ENCODE measurements at places on chromosomes 11 and 22.

GRCh38 chr11:23284631-23285030 lies 424.4 kb upstream of the CCDC179 start:
- no peak for DNase-seq

- peak; percentile 87 for DNase-seq
These were observed at the start of gene ANO5 for GRCh38 chr11:22192642-22193347. TSS of gene ANO5 (plus strand) at chr11:22193085. CDS start at chr11:22193493, 408 bp downstream.

GRCh38 chr22:39953101-39953500 lies 7.1 kb upstream of the TMA7B start:
- DNase-seq: no peak

DNA sequence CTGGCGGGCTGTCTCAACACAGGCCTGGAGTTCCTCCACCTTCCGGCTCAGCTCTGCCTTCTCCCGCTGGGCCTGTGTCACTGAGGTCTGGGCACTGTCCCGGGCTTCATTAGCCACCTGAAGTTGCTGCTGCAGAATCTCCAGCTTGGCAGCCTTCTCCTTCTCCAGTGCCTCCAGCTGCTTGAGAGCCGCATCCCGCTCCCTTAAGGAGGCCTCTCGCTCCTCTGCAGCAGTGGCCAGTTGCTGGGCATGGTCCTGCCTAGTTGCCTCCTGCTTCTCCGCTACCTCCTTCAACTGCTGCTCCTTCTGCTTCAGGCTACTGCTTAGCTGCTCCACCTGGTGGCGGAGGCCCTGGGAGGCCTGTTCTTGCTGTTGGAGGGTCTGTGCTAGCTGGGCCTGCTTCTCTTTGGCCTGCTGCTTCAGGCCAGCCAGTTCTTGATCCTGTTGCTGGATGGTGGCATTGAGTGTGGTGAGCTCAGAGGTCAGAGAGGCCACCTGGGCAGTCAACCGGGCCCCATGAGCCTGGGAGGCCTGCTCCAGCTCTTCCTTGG lies 16.9 kb downstream of the IL18BP start:
- DNase-seq: no peak

- DNase-seq: peak; percentile 29
These were observed 11.9 kb downstream of the LMO1 start for GRCh38 chr11:8251616-8252295.

DNA sequence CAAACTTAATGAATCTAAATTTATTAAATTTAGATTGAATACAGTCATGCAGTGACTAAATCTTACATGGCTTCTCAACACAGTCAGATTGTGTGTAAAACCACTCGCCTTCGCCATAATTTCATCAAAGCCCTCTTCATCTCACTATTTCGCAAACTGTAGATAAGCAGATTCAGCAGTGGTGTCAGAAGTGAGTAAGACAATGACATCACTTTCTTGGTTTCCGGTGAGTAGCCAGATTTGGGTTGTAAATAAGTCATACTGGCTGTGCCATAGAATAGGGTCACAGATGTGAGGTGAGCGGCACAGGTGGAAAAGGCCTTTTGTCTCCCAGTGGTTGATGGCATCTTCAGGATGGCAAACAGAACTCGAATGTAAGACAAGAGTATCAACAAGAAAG lies 3.4 kb downstream of the OR10A6 start:
- DNase-seq: no peak

DNA sequence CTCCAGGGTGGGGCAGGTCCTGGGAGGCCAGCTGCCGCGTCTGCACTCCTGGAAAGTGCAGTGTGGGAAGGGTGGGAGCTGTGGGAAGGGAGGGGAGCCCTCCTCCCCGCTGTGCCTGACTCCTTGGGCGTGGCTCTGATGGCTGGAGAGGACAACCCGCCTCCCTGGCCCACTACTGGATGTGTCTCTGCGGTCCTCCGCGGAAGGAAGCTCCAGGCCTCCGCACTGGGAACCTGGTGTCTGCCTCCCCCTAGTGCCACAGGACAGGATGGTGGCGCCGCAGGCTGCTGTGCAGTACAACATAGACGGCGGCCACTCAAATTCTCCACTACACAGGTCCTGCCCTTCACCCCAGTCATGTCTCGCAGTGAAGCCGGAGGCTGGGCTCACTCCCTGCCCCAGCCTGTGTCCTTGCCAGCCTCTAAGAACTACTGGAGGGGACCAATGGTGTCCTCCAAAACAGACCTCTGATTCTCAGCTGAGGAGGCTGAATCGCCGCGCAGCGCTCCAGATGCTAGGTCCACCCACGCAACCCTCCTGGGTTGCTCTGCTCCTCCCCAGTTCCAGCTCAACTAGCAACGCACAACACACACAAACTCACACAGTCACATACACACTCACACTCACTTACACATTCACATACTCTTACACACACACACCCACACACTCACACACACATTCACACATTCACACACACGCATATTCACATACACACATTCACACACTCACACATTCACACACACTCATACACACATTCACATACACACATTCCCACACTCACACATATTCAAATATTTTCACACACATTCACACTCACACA lies 12.4 kb upstream of the DSCAML1 start:
- DNase-seq: no peak

GRCh38 chr11:125295931-125296330 lies 131.4 kb downstream of the PKNOX2 start:
- no peak for DNase-seq

DNA sequence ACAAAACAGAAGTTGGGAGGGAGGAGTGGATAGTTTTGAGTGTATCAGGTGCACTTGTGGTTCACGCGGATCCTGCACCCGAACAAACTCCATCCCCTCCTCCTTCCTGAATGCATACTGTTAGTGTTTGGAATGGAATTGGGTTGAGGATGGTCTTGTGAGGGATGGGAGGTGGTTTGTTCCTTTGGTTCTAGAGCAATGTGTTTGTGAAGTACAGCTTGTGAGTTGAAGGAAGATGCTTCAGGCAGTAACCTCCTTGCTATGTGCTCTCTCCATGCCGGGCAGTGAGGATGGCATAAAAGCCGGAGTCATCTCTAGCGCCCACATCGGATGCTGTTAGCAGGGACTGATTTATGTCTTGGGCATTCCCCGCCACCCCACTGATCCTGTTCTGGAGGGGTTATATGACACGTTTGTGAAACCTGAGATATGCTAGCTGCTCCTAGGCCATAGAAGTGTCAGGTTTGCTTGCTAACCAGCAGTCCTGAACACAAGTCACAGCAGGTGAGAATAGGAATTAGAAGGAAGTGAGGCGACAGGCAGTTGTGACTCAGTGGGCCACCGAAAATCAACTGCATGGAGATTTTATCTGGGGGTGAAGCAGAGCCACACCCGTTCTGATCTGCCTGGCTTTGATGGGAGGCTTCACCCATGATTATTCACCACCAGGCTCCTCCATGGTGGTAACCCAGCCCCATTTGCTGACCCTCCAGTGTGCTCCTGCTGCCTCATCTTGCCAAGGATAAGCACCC lies 2.2 kb downstream of the BCR start:
- DNase-seq: no peak
